Activated naive CD4-positive, alpha-beta T cell (primary cell): ENCODE measurements at places on chromosomes 13 and 19.

GRCh38 chr13:69999875-70000274, 107.8 kb upstream of the ATXN8OS start:
- DNase-seq: no peak

- peak; percentile 19 for DNase-seq
These were observed 64.2 kb downstream of the TEX29 start for GRCh38 chr13:111384441-111385182.

DNA sequence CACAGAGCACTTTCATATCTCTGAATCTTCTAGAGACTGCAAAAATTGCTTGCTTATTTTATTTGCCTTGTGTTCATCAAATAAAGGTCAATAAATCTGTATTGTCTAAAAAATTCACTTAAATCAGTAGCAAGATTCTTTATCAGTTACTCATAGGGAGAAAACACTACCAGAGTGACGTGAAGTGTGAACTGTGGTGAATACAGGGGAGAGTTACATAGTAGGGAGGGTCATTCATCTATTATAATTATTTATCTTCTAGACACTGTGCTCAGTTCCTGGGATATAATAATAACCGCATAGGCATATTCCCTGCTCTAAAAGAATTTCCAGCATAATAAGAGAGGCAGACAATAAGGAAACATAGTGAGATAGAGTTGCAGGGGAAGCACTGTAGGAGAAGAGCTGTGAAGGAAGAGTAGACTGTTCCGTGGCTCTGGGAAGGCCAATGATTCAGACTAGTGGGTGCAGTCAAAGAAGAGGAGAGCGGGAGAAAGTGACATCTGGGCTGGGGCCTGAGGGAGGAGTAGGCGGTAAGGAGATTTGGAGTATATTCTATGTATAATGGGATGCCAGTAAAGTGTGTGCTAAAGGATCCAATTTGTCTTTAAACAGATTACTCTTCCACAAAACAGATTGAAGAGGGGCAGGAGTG, 84.0 kb upstream of the TDRD3 start:
- no peak for DNase-seq

GRCh38 chr19:7600721-7601120, 5.1 kb downstream of the CAMSAP3 start:
- DNase-seq: no peak

GRCh38 chr13:66219506-66219905, 1010.6 kb downstream of the PCDH9 start:
- no peak for DNase-seq

- DNase-seq: no peak
These were observed 53.1 kb downstream of the ZNF254 start for GRCh38 chr19:24140099-24140498.
